ENCODE measurements at places on chromosomes 2 and 18.

- no peak for DNase-seq
These were observed 543.0 kb downstream of the PLCL1 start for GRCh38 chr2:198347349-198347748.

GRCh38 chr18:56302156-56302555, 336.2 kb downstream of the TXNL1 start:
- no peak for DNase-seq

- DNase-seq: no peak
These were observed 35.0 kb upstream of the PTMA start for GRCh38 chr2:231673348-231673770.

DNA sequence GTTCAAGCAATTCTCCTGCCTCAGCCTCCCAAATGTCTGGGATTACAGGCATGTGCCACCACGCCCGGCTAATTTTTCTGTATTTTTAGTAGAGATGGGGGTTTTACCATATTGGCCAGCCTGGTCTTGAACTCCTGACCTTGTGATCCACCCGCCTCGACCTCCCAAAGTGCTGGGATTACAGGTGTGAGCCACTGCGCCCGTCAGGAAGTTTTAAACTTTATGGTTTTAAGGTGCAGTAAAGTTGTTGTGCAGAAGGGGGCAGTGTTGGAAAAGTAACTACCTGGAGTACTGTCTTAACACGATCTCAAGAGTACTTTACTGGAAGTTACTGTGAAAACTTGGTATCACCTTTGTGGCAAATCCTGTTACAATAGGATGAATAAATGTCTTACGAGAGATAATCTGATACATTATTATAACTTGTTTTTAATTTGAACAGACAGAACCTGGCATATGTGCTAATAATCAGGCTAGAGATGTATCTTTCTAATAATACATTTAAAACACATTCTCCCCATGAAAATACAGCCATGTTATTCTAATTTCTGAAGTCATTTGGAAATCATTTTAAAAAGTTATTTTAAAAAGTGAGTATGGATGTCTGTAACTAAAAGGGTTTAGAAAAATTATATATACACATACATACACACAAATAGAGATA, 10.8 kb downstream of the SPDYA start:
- DNase-seq: peak; percentile 73

DNA sequence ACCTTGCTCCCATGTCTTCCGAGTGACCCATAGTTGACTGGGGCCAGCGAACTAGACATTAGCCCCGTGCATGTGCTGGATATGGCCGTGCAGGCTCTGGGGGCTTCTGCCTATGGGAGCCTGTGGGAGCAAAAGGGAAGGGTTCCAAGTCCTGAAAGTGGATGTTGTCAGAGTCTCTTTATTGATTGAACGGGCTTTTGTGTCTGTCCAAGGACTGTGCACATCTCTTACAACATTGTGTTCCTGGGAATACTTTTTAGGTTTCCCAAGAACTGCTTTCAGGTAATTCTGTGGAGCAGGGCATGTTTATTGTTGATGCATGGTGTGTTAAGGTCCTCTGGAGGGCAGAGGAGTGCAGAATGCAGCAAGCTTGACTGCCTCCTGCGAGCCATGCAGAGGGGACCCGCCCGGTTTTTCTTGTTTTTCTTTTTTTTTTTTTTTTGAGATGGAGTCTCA, 5.0 kb downstream of the RNF144A start:
- peak; percentile 33 for DNase-seq

DNA sequence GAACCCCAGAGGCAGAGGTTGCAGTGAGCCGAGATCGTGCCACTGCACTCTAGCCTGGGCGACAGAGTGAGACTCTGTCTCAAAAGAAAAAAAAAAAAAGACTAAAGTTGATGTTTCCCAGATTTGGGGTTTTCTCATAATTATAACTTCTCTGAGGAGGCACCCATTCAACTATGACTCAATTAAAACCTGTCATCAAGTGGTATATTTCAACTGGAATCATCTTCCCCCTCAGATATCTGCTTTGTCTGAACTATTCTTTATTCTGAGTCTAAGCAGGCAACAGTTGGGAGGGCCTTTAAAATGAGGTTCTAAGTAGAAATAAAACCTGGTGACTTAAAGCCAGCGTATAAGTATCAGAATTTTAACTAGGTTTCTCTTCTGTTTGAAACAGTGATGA, 88.5 kb downstream of the PTRHD1 start:
- DNase-seq: no peak

- DNase-seq: no peak
These were observed 296.9 kb downstream of the ZNF521 start for GRCh38 chr18:25055076-25055475.

GRCh38 chr2:157395811-157396210, 48.1 kb downstream of the CYTIP start:
- DNase-seq: no peak

GRCh38 chr2:181643151-181643550, 13.8 kb downstream of the CERKL start:
- DNase-seq: no peak

DNA sequence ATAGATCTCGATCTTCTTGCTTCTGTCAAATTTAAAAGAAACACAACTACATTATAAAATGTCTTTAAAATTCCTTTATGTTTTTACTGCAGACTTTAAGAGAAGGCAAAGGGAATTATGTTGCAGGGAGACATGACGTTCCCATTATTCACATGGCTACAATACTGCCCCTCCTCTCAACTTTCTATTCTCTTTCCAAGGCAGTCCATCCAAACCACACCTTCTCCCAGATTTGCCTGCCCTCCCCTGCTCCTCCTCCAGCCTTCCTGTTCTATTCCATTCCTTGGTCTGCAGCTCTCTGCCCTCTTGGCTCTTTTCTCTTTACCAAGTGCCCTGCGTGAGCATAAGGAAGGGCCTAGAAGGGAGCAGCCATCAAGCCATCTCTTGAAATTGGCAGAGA, 61.3 kb downstream of the NABP1 start:
- DNase-seq: no peak

- DNase-seq: no peak
These were observed 8.1 kb downstream of the STK17B start for GRCh38 chr2:196163285-196163684.

DNA sequence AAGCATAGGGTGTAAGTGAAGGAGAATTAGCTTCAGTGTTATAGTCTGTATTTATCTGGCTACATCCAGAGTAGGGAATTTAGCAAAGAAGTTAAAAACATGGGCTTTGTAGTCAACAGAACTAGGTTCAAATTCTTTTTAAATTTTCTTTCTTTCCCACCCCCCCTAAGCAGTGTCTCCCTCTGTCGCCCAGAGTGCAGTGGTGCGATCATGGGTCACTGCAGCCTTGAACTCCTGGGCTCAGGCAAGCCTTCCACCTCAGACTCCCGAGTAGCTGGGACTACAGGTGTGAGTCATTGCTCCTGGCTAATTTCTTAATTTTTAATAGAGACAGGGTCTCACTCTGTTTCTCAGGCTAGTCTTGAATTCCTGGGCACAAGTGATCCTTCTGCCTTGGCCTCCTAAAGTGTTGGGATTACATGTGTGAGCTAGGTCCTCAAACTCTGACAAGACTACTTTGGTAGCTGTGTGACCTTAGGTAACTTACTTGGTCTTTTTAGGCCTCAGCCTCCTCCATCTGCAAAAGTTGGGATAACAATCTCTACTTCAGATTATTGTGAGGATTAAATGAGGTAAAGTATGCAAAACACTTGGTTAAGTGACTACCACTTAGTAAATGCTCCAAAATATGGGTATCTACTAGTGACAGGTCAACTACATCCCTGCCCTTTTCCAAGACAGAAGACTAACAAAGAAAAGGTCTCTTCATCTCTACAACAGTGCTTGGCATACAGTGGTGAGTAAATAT, 17.8 kb downstream of the DOK1 start:
- peak; percentile 31 for DNase-seq

GRCh38 chr2:188519136-188519535, 227.5 kb downstream of the GULP1 start:
- no peak for DNase-seq

- peak; percentile 81 for DNase-seq
These were observed 2.0 kb downstream of the PHLPP1 start for GRCh38 chr18:62717169-62717924.

GRCh38 chr2:170736628-170737027, 21.5 kb downstream of the SP5 start:
- no peak for DNase-seq

DNA sequence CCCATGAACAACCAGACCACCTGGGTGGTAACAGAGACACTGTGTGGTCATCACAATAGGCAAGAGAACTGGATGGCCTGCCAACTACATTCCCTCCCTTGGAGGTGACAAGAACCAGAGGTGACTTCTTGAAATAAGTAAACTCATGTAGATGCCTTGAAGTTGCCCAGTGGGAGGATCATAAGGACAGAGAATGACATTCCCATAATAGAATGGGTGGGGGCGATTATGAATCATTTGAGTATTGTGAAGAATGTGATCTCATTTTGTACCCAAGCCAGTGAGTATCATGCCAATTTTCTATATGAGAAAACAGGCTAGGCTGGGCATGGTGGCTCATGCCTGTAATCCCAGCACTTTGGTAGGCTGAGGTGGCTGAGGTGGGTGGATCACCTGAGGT, 211.4 kb upstream of the GYPC start:
- DNase-seq: no peak

DNA sequence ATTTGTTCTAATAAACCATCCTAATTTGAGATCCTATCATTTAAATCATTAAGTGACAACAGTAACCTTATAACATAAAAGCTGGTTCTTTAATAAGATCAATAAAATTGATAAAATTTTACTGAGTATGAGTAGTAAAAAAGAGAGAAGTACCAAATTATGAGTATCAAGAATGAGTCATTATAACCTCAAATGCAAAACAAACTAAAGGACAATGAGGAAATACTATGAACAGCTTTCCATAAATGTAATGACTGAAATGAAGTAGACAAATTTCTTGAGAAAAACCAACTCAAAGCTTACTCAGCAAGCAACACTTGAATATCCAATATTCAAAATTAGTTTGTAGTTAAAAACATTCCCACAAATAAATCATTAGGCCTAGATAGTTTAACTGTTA, 433.0 kb downstream of the ZEB2 start:
- peak; percentile 23 for DNase-seq

DNA sequence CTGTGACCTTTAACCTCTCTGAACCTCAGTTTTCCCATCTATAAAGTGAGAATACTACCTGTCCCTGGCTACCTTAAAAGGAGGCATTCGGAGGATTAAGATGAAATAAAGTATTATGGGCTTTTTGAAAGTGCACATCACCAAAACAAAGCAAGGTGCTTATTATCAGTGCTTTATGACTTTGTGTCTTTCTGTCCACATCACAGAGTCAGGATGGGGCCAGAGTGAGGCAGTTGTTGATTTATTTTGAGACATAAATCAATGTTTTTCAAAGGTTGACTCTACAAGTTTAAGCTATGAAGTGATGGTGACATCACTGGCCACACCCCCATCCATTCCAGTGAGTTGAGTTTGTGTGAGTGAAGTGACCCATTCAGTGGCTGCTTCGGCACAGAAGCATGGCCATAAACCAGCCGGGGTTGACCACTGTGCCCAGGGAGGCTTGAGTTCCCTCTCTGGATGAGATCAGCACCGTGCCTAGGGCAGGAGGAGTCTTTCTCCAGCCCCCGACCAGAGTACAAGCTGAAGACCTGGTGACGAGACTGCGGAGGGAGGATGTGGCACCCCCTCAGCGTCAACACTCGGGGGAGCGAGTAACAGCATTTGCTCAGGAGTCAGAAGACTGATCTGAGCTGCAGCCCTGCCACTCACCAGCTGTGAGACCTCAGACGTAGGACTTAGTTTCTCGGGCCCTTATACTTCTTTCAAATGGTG, 89.0 kb upstream of the PPP1CB start:
- DNase-seq: peak; percentile 97

DNA sequence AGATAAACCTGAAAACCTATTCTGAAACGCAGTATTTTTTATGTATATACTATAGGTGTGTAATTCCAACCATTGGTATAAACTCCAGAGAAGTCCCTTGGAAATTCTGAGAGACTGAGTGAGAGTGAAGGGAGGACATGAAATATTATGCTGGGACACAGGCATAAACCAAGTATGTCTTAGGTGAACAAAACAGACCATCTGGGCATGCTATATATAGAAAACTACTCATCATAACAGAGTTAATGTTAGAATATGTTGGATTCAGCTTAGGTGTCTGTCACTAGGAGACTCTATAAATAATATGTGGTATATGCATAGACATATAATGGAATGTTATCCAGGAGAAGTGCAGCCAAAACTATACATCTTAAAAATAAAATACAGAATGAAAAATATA, 282.6 kb downstream of the LRP1B start:
- no peak for DNase-seq

- no peak for DNase-seq
These were observed 2.4 kb downstream of the SPRED2 start for GRCh38 chr2:65429786-65430602.

DNA sequence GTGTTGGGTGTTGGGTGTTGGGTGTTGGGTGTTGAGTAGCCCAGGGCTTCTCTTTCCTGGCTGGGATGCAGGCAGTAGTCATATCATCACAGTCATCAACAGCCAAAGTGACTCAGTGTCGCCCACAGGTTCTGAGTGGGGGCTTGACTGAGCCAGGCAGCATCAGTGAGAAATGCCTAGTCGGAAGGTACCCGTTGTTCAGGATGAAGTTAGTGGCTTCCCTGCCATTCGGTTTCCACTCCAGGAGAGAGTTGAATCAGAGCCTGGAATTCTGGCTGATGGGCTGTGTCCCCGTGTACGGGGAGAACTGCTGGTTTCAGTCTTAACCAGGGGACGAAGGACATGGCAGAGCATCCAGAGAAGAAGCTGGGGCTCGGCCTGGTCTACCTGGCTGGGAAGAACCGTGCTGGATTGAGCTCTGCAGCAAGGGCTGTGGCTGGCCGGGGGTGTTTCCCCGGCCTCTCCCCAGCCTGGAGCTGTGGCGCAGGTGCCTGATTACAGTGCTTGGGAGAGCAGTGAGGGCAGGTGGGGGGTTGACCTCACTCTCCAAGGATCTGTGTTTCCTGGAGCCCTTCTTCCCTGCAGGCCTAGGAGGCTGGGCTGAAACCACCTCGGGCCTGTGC, 49.4 kb downstream of the AGAP1 start:
- DNase-seq: peak; percentile 36

DNA sequence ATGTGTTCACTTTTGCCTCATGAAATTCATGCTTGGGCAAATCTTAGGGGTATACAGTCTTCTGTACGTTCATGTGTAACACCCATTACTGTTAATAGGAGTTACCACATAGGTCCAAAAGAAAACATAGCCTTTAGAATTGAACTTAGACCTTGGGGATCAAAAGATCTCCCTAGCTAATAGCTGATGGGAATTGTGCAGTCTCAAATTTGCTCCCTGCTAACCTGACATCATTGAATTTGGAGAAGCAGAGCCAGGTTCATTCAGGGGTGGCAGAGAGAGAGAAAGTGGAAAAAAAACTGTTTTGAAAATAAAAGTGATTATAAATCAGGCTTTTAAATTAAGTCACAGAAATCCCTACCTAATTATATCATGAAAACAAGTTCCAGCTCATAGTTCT, 28.0 kb upstream of the PPP3R1 start:
- DNase-seq: no peak

All from renal cortical epithelial cell (primary cell).